Breast epithelium (tissue), 4 donors: ENCODE measurements at places on chromosomes 7 and 10. TPM values are rescaled to one million over a fixed set of nuclear protein-coding genes. Genes with fewer than 3 reads are reported as not detected.

GET4 gene
- total RNA-seq: 29.5 TPM

CUZD1 gene
- total RNA-seq: 1.8 TPM

FAM171A1 gene
- 9.5 TPM for total RNA-seq

TFR2 gene
- not detected for total RNA-seq

DNA sequence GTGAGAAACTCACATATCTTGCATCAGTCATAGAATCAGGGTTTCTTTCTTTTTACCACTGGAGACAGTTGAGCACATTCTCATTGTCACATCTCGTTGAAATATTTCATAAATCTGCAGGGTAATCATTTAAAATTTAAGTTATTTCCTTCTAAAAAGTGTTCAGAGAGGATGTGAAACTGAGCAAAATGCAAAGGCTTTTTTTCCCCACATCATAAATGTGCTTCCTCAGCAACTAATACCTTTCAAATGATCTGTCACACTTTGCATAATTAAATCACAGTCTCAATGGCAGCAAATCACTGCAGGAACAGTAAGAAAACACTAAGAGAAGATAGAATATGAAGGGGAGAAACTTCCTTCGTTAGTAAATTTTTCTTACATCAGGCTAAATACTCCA, 187.5 kb downstream of the EVX1 start:
- DNase-seq: no peak
- H3K27ac ChIP-seq: no peak overlapping the region

DNA sequence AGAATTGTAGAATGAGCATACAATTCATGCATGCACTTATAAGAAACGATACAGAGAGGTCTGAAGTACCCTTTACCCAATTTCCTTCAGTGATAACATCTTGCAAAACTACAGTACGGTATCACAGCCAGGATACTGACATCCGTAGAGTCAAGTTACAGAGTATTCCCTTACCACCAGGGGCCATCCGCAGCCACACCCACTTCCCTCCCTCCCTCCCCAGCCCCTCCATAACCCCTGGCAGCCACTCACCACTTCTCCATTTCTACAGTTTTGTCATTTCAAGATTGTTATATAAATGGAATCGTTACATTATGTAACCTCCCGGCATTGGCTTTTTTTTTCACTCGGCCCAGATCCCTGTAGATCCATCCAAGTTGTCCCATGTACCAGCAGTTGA, 113.6 kb upstream of the RET start:
- no peaks in the 10 kb centered on the region for H3K4me1 ChIP-seq
- H3K36me3 ChIP-seq: no peaks in the 10 kb centered on the region
- H3K4me3 ChIP-seq: no peak overlapping the region
- no peak overlapping the region for H3K27ac ChIP-seq
- DNase-seq: no peak

DNA sequence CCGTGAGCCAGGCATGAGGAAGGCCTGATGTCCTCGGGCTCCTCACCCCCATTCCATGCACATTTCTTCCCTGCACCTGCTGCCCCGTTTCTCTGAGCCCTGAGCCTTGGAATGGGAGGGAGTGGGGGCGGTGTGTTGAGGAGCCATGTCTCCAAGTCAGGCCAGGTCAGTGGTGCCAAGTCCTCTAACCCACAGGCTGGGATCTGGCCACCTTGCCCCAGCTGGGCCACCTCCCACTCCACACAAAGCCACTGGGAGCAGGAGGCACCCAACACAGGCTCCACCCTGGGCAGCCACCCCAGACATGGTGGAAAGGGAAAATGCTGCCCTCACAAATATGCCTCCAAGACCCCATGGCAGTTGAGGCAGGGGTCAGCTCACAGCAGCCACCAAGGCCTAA, 27.7 kb downstream of the ZCCHC24 start:
- H3K36me3 ChIP-seq: no peaks in the 10 kb centered on the region
- H3K4me3 ChIP-seq: no peak overlapping the region
- H3K27ac ChIP-seq: no peak overlapping the region
- H3K4me1 ChIP-seq: peaks cover 11% of the 10 kb centered on the region
- H3K27me3 ChIP-seq: no peaks in the 10 kb centered on the region
